ENCODE measurements at places on chromosomes 7 and 10.
A peak's percentile ranks its signal among the peaks of the same experiment; 100 is the strongest.

DNA sequence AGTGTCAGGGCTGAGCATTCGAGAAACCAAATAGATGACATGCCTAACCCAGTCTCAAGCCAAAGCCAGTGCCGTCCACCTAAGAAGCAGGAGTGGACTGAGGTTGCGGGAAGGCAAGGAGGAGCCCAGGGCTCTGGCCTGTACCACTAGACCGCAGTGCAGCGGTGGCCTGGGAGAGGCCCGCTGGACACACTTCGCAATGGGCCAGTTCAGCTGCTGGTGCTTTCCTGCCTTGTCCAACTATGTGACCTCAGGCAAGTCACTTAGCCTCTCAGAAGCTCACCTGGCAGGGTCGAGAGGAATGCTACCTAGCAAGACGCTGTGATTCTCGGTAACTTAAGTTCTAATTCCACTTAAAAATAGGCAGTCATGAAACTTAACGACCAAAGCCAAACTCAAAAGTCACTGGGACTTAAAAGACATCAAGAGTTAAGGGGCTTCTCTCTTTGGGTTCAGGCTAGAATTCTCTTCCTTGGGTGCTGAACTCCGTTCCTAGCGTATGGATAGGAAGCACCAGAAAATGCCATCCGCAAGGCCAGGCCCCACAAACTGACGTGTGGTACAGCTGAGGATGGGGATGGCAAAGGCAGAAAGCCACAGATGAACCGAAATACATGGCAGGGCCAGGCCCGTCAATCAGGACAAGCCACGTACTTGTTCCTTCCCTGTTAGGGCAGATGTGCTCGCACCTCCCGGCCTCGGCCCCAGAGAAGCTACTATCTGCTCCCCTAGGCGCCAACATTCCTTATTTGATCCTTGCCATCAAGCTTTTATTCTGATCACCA lies 34.2 kb downstream of the CTBP2 start:
- H3K4me3 ChIP-seq = no peak overlapping the region
- H3K27ac ChIP-seq = no peak overlapping the region
- no peaks in the 10 kb centered on the region for H3K36me3 ChIP-seq
- DNase-seq = no peak
- no peaks in the 10 kb centered on the region for H3K4me1 ChIP-seq

GRCh38 chr7:30157204-30157603 lies 22.4 kb downstream of the MTURN start:
- H3K4me1 ChIP-seq = peaks cover 81% of the 10 kb centered on the region
- H3K27me3 ChIP-seq = no peaks in the 10 kb centered on the region
- no peak overlapping the region for H3K4me3 ChIP-seq
- no peak for DNase-seq

GRCh38 chr10:114044247-114045135 lies 825 bp downstream of the ADRB1 start:
- H3K4me1 ChIP-seq = no peaks in the 10 kb centered on the region
- DNase-seq = no peak
- no peaks in the 10 kb centered on the region for H3K36me3 ChIP-seq
- no peak overlapping the region for H3K27ac ChIP-seq

DNA sequence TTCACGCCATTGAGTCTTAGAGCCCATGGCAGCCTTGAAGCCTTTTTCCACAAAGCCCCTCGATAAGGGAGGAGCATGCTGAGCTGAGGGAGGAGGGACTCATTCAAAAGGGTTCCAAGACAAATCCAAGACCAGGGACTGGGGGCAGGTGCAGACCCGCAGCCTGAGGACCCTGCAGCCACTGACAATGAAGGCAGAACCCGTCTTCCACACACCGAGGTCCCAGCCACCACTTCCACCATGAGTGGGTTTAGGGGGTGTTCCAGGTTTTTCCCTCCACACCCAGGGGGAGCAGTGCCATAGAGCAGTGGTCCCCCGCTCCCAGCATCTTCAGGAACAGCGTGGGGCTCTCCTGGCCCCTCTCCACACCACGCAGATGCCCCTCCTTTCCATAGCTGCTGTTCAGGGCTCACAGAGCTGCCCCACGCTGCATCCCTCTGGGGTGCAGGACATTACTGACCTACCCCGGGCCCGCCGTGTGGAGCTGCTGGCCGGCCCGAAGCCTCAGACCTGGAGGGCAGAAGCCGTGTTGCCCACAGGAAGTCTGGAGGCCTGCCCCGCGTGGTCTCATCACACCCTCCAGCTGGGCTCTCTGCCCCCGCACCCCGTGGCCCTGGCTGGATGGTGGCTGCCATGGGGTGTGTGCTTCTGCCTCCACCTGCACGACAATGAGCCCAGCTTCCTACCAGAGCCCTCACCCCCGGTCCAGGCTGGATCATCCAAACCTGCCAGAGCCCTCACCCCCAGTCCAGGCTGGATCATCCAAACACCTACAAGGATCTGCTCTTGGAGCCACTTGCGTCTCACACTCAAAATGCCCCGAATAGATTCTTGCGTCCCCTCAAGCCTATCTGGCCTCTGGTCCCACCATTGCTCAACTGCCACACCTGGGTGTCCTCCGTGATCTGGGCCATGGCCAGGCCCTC lies 220.0 kb upstream of the TCERG1L start:
- H3K4me3 ChIP-seq = no peak overlapping the region
- no peaks in the 10 kb centered on the region for H3K36me3 ChIP-seq
- H3K27ac ChIP-seq = no peak overlapping the region
- no peak for DNase-seq

- no peak for DNase-seq
- H3K4me1 ChIP-seq = no peaks in the 10 kb centered on the region
- no peaks in the 10 kb centered on the region for H3K27me3 ChIP-seq
- H3K36me3 ChIP-seq = no peaks in the 10 kb centered on the region
- H3K27ac ChIP-seq = no peak overlapping the region
- H3K4me3 ChIP-seq = no peak overlapping the region
Measured at GRCh38 chr7:21013765-21014539, 227.3 kb upstream of the SP8 start.

DNA sequence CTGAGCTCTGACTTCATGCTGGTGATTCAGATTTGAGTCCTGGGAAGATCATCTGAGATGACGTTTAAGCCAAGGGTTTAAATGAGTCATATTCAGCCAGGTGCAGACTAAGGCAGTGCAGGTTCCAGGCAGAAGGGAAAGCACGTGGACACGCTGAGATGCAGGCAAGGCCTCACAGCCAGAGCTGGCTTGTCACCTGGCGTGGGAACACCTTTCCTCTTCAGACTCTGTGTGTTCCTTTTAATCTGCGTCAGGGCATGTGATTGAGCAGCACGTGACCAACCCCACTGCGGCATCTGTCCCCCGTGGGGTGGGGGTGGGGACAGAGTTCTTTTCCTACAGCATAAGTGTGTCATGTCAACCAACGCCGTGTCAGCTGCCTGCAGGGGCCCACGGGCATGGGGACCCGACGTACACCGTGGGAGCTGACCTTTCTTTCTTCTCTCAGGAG lies 10.7 kb upstream of the IDI2 start:
- peaks cover 22% of the 10 kb centered on the region for H3K4me1 ChIP-seq
- no peak for DNase-seq
- no peaks in the 10 kb centered on the region for H3K27me3 ChIP-seq
- H3K4me3 ChIP-seq = no peak overlapping the region

DNA sequence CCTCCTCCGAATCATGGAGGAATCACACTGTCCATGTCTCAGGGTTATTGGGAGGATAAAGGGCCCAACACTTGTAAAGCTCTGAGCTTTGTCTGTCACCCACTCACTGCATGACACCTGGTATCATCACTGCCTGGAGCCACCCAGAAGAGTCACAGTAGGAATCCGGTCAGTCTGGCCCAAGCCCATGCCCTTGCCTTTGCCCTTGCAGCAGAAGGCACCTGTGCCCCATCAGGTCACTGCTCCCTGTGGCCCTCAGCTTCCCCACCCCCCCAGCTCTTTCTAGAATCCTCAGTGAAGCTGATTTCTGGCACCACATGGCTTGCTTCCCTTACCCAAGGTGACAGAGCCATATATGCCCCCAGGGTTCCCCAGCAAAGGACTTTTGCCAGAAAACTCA lies 14.4 kb downstream of the LDB3 start:
- H3K36me3 ChIP-seq = no peaks in the 10 kb centered on the region
- H3K4me3 ChIP-seq = no peak overlapping the region
- H3K27me3 ChIP-seq = no peaks in the 10 kb centered on the region
- H3K4me1 ChIP-seq = peaks cover 36% of the 10 kb centered on the region
- no peak overlapping the region for H3K27ac ChIP-seq

DNA sequence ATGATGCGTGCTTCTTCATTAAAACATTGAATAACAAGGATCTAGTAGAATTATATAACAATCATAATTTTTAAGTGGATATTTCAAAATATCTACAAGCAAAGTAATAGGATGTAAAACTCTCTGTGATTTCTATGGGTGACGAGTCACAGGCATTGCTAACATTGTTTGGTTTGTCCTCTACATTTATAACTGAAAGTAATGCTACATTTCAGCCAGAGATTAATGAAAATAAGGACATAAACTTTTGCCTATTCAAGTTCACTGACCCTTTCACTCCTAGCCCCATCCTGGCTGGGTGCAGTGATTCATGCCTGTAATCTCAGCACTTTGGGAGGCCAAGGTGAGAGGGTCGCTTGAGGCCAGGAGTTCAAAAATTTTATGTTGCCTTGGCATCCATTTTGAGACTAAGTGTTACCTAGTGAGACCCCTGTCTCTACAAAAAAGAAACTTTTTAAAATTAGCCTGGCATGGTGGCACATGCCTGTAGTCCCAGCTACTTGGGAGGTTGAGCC lies 38.4 kb upstream of the HSPA12A start:
- H3K4me1 ChIP-seq = no peaks in the 10 kb centered on the region
- H3K4me3 ChIP-seq = no peak overlapping the region
- H3K27ac ChIP-seq = no peak overlapping the region
- DNase-seq = no peak
- H3K36me3 ChIP-seq = no peaks in the 10 kb centered on the region

GRCh38 chr10:29888321-29888720 lies 171.1 kb downstream of the JCAD start:
- H3K4me1 ChIP-seq = no peaks in the 10 kb centered on the region
- H3K27me3 ChIP-seq = no peaks in the 10 kb centered on the region
- no peaks in the 10 kb centered on the region for H3K36me3 ChIP-seq
- H3K4me3 ChIP-seq = no peak overlapping the region
- DNase-seq = no peak
- no peak overlapping the region for H3K27ac ChIP-seq

DNA sequence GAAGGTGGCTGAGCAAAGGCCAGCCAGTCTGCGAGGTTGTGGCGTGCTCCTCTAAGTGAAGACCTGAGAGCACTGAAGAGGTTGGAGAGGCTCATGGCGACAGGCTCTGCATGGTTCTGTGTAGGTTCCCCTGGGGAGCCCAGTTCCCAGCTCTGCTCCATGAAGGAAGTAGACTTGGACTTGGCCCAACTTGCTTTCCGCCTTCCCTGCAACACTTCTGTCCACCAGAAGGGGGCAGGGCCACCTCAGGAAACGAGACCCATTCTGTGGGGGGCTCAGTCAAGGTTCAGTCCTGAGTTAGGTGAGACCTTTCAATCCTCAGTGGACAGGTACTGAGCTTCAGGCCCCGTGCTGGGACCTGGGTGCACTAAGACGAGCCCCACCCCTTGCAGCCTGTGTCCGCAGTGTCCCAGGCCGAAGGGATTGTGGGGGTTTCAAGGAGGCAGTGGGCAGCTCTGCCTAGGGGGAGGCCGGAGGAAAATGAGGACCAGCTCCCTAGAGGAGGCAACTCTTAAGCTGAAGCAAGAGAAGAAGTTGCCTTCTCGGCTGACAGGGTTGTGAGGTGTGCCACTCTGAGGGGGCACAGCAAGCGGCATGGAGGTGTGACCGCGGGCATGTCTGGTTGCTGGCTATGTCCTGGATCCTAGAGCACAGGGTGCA lies 15.0 kb upstream of the PCBD1 start:
- no peak overlapping the region for H3K4me3 ChIP-seq
- no peaks in the 10 kb centered on the region for H3K27me3 ChIP-seq
- H3K36me3 ChIP-seq = no peaks in the 10 kb centered on the region
- H3K4me1 ChIP-seq = no peaks in the 10 kb centered on the region
- no peak overlapping the region for H3K27ac ChIP-seq
- DNase-seq = peak; percentile 67

DNA sequence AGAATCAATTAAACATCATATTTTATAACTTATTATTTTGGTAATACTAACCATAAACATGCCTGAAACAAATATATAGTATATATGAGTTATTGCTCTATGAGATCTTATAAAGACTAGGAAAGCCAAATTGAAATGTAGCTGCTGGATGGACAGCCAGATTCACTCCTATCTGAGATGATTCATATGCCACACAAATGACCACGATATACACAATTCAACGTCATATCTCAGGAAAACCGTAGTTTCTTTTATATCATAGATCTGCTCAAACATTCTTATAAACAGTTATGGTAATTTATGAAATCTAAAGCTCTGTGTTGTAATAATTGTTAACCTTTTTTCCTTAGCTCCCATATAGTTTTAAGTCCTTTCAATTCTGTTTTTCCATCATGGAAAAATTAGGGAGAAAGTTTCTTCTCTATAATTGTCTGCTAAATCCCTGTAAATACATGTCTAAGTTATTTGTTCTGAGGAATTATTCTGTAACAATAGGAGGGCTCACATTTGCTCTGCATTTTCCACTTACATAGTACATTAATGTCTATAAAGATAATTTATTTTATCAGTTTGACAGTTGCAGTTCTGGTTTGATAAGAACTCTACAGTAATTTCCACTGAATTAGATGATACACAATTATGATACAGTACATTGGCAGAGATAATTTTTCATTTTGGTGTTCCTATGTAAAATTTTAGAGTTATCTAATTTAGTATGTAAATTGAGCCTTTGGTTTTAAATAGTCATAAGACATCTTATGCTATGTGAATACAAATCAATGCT lies 42.7 kb downstream of the GNAT3 start:
- no peaks in the 10 kb centered on the region for H3K4me1 ChIP-seq
- no peaks in the 10 kb centered on the region for H3K36me3 ChIP-seq
- H3K27ac ChIP-seq = no peak overlapping the region
- DNase-seq = no peak

DNA sequence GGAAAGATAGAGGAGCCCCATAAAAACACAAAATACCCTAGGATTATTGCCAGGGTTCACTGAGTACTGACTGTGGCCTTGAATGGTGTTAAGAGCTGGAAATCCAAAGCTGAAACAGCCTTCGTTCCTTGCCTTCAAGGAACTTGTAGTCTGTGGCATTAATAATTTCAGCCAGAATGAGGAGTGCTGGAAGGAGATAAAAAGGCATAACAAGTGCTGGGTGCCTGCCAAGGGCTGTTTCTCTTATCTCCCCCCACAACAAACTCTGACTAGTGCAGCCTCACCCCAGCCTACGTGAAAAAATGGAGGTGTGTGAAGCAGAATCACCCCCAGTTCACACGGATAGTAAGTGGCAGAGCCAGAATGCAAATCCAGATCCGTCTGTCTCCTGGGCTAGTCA lies 199.1 kb upstream of the LYZL2 start:
- no peak for DNase-seq
- no peaks in the 10 kb centered on the region for H3K36me3 ChIP-seq
- no peaks in the 10 kb centered on the region for H3K4me1 ChIP-seq
- no peak overlapping the region for H3K27ac ChIP-seq
- no peak overlapping the region for H3K4me3 ChIP-seq
- no peaks in the 10 kb centered on the region for H3K27me3 ChIP-seq

GRCh38 chr10:16944402-16944801 lies 127.2 kb upstream of the RSU1 start:
- H3K4me3 ChIP-seq = no peak overlapping the region
- DNase-seq = no peak
- no peak overlapping the region for H3K27ac ChIP-seq
- H3K4me1 ChIP-seq = no peaks in the 10 kb centered on the region

- H3K27me3 ChIP-seq = no peaks in the 10 kb centered on the region
- H3K4me1 ChIP-seq = no peaks in the 10 kb centered on the region
- no peaks in the 10 kb centered on the region for H3K36me3 ChIP-seq
- no peak for DNase-seq
- no peak overlapping the region for H3K27ac ChIP-seq
Measured at GRCh38 chr7:157537056-157537455, 200.3 kb downstream of the DNAJB6 start.

GRCh38 chr10:123835575-123835974 lies 56.0 kb downstream of the CPXM2 start:
- no peak for DNase-seq
- no peaks in the 10 kb centered on the region for H3K4me1 ChIP-seq
- H3K27me3 ChIP-seq = no peaks in the 10 kb centered on the region
- H3K36me3 ChIP-seq = no peaks in the 10 kb centered on the region
- H3K4me3 ChIP-seq = no peak overlapping the region
